ENCODE measurements at places on chromosomes 5 and 9.

- no peak for DNase-seq
Observed at GRCh38 chr5:178287791-178288105, 55.1 kb upstream of the PHYKPL start.

DNA sequence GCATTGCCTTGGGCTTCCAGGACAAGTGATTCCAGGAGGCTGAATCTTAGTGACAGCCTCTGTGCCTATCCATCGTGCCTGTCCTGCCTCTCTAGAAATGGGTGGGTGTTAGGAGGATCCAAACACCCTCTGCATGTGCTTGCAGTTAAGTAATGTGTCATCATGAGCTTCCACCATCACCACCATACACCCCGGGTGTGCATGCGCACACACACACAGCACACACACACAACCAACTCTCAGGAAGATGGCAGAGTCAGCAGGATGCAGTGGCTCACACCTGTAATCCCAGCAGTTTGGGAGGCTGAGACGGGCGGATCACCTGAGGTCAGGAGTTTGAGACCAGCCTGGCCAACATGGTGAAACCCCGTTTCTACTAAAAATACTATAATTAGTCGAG lies 22.8 kb upstream of the CERCAM start:
- no peak for DNase-seq

DNA sequence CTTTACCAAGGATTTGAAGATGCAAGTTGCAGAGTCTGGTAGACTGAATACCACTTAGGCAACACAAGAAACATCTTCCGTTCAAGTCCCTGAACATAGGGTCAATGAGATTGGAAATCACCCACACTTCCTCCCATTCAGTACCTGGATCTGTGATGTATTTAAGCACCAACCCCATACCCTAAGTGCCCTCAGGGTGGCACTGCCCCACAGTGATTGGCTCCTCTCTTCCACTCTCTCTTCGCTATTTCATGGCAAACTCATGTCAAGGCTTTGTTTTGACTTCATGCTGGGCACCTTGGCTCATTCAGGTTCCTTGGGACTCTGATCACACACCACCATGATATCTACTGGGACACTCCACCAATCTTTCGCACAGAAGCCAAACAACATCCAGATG lies 53.7 kb downstream of the GGTA1 start:
- DNase-seq = no peak

- DNase-seq = no peak
Observed at GRCh38 chr5:103021314-103021713, 98.6 kb downstream of the GIN1 start.

DNA sequence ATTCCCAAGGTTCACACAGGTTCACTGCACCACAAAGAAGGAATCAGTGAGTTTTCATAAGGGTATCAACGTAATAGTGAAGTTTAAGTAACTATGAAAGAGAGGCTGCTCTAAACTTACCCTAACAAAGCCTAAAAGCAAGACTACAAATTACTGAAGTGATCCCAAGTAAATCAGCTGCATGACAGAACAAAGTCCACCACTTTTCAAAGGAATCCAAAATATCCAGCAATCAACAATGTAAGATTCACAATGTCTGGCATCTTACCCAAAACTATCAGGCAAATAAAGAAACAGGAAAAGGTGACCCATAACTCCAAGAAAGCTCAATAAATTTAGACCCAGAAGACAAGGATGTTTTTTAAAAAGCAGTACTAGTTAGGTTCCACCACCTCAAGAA lies 70.1 kb downstream of the GNAQ start:
- no peak for DNase-seq

DNA sequence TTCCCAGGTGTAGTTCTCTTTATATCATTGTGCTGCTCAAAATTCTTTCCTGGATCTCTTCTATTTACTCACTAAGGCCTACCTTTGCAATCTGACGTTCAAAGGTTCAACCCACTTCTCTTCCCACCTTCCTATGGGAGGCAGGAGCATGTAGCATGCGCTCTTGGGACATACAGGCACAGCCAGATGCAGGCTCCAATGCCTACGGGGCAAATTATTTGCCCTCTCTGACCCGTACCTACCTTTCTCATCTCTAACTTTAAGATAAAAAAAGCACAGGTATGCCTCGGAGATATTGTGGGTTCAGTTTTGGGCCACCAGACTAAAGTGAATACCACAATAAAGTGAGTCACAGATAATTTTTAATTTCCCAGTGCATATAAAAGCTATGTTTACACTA lies 460.5 kb downstream of the CCDC171 start:
- DNase-seq = no peak

DNA sequence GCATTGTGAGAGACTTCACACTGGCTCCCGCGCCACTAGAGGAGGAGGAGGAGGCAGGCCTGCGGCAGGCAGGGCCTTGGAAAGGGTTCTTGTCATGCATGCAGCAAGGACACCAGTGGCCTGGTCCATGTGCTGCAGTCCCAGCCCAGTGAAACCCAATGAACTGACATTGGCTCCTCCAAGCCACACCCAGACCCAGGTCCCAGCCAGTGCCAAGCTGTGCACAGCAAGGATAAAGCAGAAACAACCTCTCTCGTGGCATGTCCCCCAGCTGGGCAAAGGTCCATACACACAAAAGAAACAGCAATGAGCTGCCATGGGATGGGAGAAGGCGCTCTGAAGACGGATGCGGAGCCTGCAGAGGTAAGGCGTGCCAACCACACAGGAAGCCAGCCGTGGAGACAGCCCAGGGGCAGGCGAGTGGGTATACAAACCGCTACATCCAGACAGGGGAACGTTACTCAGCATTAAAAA lies 89.2 kb downstream of the SEMA4D start:
- no peak for DNase-seq

DNA sequence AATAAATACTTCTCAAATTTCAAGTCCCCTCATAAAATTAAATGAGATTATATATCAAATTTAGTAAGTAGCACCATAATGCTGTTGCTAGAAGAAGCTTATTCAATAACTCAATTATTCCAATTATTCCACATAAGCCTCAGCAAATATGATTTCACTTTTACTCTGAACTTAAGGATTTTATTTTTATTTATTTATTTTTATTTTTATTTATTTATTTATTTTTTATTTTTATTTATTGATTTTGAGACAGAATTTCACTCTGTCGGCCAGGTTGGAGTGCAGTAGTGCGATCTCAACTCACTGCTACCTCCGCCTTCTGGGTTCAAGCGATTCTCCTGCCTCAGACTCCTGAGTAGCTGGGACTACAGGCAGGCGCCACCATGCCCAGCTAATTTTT lies 1308.3 kb upstream of the CDH9 start:
- no peak for DNase-seq

DNA sequence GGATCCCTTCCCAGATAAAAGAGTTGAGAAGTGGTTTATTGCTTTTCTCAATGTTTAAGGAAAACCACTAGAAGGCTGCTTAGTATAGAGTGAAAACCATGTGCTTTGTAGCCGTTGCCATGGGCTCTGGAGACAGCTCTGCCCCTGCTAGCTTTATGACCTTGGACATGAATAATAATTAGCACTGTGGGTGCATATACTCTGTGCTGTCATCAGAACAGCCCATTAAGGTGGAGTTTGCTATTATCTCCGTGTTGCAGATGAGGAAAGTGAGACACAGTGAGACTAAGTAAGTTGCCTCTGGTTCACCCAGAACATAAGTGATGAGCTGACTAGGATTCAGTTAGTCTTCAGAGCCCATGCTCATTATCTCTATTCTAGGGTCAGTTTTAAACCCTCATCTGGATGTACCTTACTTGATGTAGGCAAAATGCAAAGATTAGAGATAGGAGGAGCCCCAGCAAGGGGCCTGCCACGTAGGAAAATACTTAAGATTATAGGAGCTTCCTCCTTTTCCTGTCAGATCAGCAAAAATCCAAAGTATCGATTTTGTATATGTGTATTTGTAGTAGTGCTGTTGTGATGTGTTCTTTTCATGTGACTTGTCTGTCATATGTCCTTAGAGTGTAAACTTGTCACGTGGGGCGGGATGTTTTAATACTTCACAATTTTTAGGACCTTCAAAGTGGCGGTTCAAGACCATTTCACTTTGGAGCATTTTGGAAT lies 102.5 kb downstream of the TLE4 start:
- DNase-seq = no peak

- no peak for DNase-seq
Observed at GRCh38 chr5:42784132-42784531, 27.5 kb downstream of the CCDC152 start.

- no peak for DNase-seq
Observed at GRCh38 chr5:17235731-17236330, 18.4 kb downstream of the BASP1 start.

DNA sequence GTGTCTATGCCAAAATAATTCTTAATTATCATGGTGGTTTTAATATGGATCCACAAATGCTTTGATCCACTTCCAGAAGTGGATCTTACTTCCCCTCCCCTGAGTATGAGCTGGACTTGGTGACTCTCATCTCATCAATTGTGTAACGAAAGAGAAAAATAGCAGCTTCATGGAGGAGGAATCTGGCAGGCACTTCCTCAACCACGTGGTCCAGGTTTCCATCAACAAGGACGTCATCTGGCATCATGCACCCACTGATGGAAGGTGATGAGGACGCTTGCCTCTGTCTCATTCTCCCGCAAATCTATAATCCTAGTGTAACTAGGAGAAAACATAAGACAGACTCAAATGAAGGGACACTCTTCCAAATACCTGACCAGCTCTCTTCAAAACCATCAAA lies 54.6 kb upstream of the S1PR3 start:
- DNase-seq = no peak

DNA sequence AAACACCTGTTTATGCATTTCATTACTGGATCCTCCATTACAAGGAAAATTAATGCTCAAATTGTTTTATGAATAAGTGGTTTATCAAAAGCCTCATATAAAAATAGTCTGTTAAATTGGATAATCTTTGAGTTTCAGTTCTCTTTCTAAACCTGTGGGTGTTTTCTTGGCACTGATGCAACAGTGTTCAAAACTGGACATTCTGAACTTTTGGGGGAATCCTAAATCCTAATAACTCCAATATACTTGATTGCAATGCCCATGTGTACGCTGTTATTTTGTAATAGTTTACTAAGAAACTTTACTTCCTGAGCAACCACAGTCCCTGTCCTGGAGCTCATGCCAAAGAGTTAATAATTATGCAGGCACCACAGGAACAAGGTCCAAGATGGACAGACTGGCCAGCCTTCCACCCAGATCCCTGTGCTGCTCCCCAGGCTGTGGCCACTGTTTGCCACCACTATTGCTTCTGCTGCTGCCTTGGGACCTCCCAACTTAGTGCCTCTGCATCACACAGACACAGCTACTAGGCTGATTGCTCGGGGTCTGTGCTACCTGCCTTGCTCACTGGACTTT lies 14.0 kb downstream of the IRGM start:
- DNase-seq = no peak

GRCh38 chr5:177040814-177041420 lies 18.4 kb downstream of the ZNF346 start:
- no peak for DNase-seq

DNA sequence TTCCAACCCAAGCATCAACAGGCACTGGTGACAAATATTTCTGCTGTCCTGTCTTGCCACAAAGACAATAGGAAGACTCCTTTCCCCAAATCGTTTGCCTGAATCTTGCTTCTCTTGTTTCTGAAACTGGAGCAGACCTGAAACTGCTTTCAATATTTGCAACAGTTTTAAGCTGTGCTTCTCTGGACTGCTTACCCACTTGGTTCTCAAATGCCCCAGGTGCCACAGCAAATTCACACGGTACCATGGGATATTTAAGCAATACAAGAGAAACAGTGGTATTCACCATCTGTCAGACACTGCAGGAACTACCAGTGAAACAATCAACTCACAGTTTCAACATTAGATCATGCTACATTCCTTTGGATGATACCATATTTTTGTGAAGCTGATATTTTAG lies 309.4 kb downstream of the PARP8 start:
- no peak for DNase-seq

All from GM12892 (cell line).